ENCODE measurements at places on chromosomes 4 and X.

DNA sequence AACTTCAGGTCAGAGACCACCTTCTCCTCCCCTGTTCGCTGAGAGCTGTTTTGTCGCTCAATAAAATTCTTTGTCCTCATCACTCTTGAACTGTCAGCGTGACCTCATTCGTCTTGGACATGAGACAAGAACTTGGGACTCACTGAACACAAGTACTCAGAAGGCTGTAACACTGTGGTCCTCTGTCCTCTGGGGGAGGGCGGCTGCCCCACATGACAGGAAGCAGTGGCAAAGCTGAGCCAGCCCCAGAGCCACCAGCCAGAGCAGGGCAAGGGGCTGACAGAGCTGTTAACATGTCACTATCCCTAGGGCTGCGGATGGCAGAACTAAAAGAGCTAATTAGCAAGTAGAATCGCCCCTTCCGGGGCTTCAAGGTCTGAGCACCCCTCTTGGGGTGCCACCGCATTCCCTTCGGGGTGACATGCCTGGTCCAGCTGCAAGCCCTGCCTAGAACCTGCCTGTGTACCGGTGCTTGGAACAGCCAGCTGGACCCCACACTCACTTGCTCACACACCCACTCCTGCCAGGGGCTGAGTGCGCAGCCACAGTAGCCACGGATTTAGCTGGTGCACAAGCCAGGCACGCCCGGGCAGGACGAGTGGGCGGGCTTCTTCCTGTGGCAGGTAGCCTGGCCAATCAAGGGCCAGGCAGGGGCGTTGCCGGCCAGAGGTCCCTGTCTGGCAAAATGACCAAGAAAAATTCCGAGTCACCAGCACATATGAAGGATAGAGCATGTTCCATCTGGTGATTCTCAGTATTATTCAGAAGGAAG is 648.6 kb upstream of the AGA start:
- no peak for DNase-seq

GRCh38 chr4:167114416-167114971 is 119.8 kb downstream of the SPOCK3 start:
- no peak for DNase-seq

GRCh38 chrX:150456466-150456865 is 93.3 kb downstream of the MAMLD1 start:
- DNase-seq: no peak

GRCh38 chrX:25067271-25068172 is 51.8 kb upstream of the ARX start:
- no peak for DNase-seq

DNA sequence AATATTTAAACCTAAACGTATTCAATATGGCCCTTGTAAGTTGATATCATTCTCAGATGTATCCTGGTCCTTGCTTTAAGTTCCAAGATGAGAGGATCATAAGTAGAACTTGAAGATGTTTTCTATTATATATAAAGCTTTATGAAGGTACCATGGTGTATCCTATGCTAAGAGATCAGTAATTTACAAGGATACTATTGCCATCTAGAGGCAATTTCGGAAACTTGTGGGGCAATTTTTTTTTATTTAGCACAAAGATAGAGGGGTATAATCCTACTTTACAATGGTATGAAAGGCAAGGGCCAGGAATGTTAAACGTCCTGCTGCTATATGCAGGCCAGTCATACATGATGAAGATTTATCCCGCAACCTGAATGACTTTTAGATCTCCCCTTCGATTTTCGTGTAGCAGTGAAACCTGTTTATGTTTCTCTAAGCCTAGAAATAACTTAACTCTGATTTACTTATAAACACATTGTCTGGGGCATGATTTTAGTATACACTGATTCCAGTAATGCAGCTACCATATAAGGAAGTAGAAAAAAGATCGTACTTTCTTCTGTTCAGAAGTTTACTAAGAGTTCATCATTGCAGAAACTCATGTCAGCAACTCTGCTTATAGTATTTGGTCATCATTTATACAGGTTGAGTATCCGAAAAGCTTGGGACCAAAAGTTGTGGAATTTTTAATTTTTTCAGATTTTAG is 2.6 kb downstream of the SLC25A31 start:
- DNase-seq: no peak

- DNase-seq: no peak
These were observed 129.4 kb upstream of the BCOR start for GRCh38 chrX:40227125-40227524.

GRCh38 chr4:36208893-36209473 is 35.3 kb downstream of the ARAP2 start:
- DNase-seq: no peak

DNA sequence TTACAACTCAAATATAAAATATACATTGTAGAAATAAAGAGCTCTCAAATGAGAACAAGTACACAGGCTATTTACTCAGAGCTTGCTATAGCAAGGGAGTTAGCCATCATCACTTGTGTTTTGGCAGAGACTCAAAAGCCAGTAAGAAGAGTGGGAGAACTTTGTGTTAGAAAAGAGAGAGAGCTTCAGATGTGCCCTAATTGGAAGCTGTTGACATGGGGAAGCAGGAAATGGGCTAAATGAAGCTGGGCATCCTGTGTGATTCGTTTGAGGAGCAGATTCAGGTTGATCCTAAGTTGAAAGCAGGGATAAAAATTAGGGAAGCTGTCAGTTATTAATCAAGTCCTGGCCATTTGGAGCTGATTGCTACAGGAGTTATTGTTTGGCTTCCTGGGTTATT is 207.4 kb upstream of the MAOA start:
- no peak for DNase-seq

GRCh38 chrX:17792826-17793225 is 55.5 kb downstream of the SCML1 start:
- DNase-seq: no peak

GRCh38 chr4:65367306-65367705 is 303.0 kb downstream of the EPHA5 start:
- DNase-seq: no peak

- no peak for DNase-seq
These were observed 85.4 kb downstream of the RPS3A start for GRCh38 chr4:151184523-151185458.

DNA sequence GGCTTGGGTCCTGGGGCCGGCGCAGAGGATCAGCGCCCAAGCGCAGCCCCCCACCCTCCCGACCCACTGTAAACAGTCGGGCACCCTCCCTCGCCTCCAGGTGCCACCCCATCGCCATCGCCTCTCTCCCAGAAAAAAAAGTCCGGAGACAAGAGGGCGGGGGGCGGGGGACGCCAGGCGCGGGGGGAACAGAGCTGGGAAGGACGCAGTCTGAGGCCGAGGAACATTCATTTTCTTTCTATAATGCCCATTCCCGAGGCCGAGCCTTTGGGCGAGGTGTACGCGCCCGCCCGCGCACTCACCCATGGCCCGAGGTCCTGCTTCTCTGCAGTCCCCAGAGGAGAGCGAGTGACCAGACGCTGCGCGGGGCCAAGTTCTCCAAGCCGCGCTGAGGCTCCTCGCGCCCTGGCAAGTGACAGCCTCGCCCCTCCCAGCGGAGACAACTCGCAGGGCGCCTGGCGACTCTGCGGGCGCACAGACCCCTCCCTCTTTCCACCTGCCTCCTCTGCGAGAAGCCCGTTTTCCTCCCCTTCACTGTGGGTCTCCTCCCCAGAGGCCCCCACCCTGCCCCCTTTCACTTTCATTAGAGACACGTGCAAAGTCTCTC is 63.5 kb upstream of the WDR17 start:
- DNase-seq: no peak

GRCh38 chr4:119684463-119684862 is 55.9 kb upstream of the PDE5A start:
- no peak for DNase-seq

GRCh38 chr4:8228319-8229250 is 29.5 kb downstream of the SH3TC1 start:
- peak; percentile 22 for DNase-seq

DNA sequence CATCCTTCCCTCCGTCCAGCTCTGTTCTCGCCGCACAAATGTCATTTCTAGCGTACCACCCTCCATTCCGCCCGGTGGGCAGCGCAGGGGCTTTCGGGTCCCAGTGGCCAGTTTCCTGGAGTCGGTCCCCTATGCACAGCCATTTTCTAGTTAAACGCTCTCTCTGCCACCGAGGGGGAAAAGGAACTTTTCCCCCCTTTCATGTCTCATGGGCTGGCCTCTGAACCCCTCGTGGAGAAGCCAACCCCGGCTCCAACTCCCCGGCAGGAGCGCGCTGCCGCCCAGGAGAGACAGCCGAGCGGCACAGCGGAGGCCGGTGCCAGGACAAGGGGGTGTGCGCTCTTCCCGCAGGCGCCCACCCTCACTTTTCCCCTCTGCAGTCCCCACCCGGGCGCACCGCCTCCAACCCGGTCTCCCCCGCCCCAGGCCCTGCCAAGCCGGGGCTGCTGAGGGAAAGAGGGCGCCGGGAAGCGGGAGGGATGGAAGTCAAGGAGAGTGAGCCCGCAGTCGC is 662 bp downstream of the APBB2 start:
- no peak for DNase-seq

DNA sequence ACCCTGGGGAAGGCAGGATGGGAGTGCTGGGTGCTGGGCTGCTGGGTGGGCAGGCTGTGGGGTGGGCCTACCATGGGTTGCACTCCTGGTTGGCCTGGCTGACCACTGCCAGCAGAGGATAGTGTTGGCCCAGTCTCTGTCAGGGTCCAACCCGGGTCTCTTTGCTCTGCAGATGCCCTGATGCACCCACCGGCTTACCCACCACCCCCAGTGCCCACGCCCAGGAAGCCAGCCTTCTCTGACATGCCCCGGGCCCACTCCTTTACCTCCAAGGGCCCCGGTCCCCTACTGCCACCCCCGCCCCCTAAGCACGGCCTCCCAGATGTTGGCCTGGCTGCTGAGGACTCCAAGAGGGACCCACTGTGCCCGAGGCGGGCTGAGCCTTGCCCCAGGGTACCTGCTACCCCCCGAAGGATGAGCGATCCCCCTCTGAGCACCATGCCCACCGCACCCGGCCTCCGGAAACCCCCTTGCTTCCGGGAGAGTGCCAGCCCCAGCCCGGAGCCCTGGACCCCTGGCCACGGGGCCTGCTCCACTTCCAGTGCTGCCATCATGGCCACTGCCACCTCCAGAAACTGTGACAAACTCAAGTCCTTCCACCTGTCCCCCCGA is 14.2 kb upstream of the ADD1 start:
- DNase-seq: no peak

- DNase-seq: no peak
These were observed 277.1 kb upstream of the DIAPH2 start for GRCh38 chrX:96407501-96407900.

DNA sequence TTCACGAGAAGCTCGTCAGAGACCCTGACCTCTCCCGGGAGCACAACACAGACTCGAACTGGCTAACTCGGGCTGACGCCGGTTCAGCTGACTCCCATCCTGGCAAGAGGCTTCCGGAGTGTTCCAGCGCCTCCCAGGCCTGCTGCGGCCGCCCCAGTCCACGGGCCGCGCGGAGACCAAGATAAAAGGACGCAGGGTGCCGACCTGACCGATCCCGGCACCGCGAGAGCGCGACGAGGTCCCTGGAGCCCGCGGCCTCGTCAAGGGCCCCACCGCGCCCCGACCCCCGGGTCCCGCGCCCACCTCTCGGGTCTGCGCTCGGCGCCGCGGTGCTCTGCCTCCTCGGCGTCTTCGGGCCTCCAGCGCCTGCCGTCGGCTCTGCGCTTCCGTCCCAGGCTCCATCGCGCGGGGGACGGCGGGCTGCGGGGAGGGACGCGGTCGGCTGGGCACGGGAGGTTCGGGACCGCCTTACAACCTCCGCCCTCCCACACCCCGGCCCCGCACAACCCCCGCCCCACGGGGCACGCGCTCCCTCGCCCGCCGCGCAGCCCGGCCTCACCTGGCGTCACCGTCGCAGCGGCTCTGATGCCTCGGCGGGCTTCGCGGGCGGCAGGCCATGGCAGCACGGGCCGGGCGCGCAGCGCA is 426 bp downstream of the SLBP start:
- no peak for DNase-seq

DNA sequence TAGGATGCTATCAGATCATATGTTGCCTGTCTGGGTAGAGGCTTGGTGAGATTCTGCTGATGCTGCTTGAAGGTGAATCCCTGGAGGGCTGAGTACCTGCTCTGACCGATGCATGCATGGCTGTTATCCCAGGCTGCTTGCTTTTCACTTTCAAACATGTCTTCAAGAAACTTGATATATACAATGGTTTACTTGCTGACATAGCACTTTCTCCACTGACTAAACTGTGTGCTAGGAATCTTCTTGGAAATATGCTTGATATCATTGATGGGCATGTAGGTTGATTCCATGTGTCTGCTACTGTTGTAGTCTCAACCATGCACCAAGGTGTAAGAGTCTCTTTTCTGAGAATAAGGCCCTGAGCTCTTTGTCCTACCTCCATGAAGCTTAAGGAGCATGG is 79.6 kb upstream of the WDR1 start:
- no peak for DNase-seq

DNA sequence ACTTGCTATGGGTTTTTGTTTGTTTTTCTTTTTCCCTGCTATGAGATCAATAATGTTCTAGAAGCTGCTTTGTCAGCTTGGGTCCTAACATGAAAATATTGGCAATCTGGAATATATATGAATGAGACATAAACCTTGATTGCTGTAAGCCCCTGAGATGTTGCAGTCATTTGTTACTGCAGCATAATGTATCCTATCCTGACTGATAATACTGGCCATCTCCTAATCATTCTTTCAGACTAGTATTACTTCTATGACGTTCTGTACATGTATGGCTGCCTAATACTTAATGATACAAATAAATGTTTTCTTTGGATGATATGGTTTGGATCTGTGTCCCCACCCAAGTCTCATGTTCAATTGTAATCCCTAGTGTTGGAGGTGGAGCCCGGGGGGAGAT is 19.3 kb upstream of the SLAIN2 start:
- no peak for DNase-seq

- DNase-seq: no peak
These were observed 17.9 kb downstream of the NALF2 start for GRCh38 chrX:69522052-69522451.

- no peak for DNase-seq
These were observed 113.0 kb upstream of the VAMP7 start for GRCh38 chrX:155767876-155768769.

Measured in stimulated activated CD4-positive, alpha-beta T cell treated with anti-CD3 and anti-CD28 coated beads, Interleukin-1b, Interleukin-23, amount 100 ng/mL, for 1 hour (primary cell).